EL (cell line): ENCODE measurements at places on chromosomes 6 and 20.

DNA sequence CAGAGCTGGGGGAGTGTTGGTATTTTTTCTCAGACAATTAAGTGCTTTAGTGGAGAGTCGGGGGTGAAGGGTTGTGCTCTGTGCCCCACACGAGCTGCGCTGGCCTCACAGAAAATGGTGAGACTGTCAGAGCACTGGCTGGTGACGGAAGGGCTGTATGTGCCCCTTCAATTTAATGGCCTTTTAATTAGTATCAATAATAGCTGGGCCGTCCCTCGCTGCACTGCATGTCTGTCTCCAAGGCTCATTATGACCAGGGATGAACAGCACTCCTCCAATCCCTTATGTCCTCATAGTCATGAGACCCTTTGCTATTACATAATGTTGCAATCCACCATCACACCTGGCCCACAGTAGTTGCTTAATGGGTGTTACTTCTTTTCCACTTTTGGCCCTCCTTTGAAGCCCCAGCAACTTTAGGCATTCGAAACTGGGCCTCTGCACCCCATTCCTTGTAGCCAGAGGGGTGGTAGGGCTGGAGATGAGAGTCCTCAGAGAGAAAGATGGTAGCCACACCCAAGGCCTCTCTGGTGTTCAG is 9.5 kb upstream of the RALY start:
- no peak for DNase-seq

DNA sequence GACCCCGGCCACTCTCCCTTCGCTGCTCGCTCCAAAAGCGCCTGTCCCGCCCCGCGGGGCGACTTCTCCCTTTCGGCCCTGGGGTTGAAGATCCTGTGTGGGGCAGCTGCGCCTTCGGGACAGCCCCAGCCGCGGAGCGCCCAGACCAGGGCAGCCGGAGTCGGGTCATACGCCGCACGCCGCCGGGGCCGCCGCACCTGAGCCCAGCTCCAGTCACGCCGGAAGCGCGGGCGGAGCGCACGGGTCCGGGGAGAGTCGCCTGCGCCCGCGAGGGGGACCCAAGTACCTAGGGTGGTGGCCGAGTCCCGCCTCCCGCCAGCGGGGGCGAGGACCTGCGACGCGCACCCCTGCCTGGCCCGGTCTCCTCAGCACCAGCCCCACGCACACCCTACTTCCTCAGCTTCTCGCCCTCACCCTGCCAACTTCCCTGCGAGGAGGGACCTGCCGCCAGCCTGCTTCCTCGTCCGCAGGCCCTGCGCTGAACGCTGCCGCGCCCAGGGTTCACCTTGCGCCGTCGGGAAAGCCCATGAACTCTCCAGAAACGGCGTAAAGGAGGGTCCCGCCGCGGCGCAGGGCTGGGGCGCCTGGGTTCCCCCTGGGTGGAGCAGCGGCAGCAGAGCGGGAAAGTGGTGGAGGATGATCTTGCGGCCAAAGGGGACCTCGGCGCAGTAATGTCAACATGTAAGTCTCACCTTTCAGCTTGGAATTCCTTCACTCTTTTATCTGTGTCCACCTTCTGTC is at the start of gene ADGRG6:
ADGRG6 (plus strand) TSS at position 357 of the 741 bp plus-strand sequence; CDS start at position 680, 323 bp downstream.
- peak; percentile 70 for DNase-seq

GRCh38 chr6:129280749-129281148 is 397.8 kb downstream of the LAMA2 start:
- no peak for DNase-seq

DNA sequence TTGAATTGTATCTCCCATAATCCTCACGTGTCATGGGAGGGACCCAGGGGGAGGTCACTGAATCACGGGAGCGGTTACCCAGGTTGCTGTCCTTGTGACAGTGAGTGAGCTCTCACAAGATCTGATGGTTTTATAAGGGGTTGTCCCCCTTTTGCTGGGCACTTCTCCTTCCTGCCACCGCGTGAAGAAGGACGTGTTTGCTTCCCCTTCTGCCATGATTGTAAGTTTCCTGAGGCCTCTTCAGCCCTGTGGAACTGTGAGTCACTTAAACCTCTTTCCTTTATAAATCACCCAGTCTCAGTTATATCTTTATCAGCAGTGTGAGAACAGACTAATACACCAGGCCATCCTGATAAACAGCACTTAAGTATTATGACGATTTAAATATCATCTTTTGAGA is 9.0 kb upstream of the MRGBP start:
- DNase-seq, result no peak

DNA sequence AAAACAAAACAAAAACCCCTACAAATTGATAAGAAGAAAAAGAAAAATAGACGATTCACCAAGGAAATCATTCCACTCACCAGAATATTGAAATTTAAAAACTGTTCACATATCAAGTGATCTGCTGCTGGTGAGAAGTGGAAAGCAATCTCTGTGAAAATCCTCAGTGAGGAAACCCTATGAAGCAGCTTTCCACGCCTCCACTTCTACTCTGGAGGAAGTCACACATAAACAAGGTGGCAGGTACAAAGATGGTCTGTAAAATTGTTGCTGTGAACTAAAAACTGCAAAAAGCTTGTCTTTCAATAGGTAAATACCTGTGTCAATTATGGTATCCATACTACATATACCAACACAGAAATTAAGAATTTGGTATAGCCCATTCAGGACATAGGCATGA is 18.5 kb downstream of the CD164 start:
- no peak for DNase-seq

DNA sequence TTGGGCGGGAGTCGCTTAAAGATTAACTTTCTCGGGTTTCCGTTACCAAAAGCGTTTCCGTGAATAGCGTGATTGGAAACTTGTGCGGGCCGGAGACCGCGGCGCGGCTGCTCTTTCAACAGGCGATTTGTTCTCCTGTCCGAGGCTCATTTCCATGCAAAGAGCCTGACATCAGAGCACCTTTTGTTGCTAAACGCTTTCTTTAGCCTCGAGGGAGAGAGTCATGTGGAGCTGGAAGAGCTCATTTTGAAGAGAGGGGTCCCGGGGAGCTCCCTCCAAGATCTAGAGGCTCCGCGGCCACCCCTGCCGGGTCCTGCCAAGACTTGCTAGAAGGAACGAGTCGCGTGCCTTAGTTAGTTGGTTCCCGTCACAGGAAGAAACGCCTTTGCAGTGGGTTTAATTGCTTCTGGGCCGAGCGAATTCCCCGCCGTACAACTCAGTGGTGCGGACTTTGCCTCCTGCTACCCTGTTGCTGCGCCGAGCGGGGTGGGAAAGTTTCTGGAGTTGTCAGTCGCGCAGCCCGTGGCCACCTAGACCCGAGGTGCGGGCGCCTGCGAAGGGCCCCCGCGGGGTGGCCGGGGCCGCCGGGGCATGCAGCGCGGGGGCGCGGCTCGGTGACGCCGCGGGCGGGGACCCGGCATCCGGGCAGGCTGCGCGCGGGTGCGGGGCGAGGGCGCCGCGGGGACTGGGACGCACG is at the start of gene SASH1:
SASH1 (plus strand) TSS at position 489 of the 697 bp plus-strand sequence. CDS start 230 bp downstream, outside the sequence.
- peak; percentile 78 for DNase-seq

- DNase-seq, result no peak
Measured at GRCh38 chr6:29989211-29989610, 46.9 kb downstream of the HLA-A start.

DNA sequence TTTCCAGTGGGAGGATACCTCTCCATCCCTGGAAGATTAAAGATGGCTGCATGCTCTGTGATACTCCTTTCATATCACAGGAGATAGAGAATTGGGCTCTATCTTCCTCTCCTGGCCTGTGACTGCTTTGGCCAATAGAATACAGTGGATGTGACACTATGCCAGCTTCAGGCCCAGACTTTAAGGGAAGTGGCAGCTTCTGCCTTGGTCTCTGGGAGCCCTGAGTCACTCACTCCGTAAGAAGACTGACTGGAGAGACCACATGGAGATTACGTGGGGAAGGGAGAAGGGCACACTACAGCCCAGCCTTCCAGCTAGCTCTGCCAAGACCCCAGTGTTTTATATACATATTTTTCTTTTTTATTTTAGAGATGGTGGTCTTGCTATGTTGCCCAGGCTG is 10.4 kb upstream of the MMP9 start:
- no peak for DNase-seq

GRCh38 chr6:20845592-20845991 is 311.3 kb downstream of the CDKAL1 start:
- no peak for DNase-seq

- no peak for DNase-seq
Measured at GRCh38 chr6:169590376-169590939, 111.4 kb downstream of the WDR27 start.

DNA sequence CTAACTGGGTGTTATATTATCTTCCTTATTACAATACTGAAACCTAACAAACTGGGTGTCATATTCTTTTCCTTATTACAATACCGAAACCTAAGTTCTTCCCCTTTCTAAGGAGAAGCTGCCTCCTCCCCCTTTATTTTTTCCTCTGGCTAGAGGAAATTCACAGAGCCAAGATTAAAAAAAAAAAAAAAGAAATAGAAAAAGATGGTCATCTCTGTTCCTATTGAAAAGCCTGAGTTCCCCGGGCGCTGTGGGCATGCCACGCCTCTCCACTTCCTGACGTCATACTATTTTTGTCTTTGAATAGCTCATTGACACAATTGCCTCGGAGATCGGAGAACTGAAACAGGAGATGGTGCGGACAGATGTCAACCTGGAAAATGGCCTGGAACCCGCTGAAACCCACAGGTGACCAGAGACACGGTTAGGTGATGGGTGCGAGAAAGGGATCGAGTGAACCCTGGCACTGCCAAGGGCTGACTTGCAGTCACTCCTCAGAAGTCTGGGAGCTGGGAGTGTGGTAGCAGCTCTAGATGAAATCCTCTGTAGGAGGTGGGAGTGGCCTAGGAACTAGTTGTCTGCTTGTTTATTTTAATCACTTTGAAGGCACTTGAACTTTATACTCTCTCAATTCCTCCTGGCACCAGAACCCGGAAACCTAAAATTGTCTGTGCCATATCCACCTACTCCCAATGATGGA is 82.2 kb upstream of the NAA20 start:
- no peak for DNase-seq

DNA sequence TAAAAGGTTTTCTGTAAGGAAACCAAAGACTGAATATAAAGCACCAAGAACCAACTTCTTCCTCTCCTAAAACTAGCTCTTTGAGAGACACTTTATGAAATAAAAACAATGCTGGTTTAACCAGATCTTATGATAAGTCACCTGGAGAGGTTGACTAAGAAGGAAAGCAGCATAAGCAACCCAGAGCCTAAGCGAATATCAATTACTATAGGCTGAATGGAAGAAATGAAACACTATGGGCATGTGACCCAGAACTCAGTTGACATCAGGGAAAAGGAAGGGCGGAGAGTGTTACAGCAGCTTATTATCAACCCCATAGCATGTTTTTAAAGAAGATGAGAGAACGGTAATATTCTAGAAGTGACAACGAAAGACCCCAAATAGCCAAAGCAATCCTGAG is 94.1 kb upstream of the STMND1 start:
- no peak for DNase-seq

GRCh38 chr6:5936631-5937030 is 70.1 kb downstream of the NRN1 start:
- DNase-seq, result peak; percentile 46

DNA sequence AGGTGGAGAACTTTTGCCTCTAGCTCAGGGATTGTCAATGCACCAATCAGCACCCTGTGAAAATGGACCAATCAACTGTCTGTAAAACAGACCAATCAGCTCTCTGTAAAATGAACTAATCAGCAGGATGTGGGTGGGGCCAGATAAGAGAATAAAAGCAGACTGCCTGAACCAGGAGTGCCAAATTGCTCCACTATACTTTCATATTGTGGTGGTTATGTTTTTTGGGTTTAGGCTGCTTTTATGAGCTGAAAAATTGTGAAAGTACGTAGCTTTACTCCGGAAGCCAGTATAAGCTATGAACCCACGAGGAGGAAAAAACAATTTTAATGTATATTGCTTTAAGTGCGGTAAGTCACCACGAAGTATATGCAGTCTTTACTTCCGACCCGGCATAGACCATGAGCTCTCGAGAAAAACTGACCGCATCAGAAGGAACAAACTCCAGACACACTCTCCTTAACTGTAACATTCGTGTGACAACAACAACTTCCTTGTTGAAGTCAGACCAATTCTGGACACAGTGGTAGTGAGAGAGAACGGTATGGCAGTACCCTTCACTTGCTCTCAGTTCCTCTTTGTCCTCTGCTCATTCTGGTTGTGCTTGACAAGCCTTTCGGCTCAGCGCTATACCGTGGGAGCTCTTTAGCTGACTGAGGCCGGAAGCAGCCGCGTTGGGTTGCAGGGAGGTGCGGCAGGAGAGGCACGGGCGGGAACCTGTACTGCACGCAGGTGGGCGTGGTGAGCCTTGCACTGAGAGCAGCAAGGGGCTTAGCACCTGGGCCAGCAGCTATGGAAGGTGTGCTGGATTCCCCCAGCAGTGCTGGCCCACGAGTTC is 81.9 kb upstream of the E2F3 start:
- DNase-seq, result no peak

DNA sequence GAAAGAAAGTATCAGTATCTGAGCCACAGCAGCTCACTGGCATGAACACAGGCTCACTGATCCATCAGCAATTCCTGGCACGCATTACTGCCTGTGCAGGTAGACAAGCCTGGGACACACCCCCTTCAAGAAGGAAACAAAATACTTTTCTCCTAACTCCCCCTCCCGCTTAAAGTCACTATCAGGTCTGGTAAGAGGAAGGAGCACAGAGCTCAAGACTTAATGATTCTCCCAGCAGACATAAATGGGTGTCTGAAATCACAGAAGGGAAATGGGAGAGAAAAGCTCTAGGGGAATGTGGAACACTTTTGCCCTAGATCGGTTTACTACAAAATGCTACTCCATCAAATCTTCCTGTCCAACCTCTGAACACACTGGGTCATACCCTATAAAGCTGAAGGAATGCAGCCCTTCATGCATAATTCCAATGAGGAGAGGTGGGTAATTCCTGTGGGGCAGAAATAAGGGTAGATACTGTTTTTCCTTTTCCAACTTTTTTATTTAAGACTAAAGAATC is at the start of gene ADGRF1:
ADGRF1 (minus strand) TSS at position 58 of the 517 bp plus-strand sequence. CDS start 13,271 bp downstream, outside the sequence.
- DNase-seq, result no peak

- no peak for DNase-seq
Measured at GRCh38 chr6:5178806-5179205, 81.9 kb downstream of the LYRM4 start.

- DNase-seq, result no peak
Measured at GRCh38 chr6:110095101-110095500, 84.4 kb downstream of the WASF1 start.

DNA sequence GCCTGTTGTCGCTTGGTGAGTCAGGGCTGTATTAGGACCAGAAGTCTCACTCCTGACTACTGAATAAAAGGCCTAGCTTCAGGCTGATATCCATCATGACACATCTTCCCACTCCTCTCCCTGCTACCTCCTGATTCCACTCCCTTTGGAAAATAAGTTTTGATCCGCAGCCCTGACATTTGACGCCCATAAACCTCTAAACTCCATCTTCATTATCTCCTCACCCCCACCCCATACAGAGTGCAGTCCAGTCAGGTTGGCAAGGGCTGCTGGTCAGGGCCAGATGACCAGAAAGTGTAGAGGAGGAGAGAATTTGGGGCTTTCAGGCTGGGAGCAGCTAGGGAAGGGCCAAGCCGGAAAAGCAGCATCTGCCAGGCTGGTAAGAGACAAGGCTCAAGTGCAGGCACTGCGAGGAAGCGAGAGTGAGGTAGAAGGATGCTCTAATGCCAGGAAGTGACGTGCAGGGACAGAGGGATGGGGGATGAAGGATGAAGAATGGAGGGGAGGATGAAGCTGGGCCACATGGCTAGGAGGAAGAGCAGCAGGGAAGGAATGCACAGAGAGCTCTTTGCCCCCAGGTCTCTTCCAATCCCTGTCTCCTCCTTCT is 1.2 kb downstream of the GGT7 start:
- no peak for DNase-seq

- DNase-seq, result no peak
Measured at GRCh38 chr20:46221256-46221833, 87.0 kb downstream of the CDH22 start.

GRCh38 chr6:113788586-113788985 is 68.6 kb upstream of the MARCKS start:
- DNase-seq, result no peak
